Activated T-helper 1 cell treated with Interleukin-2 at 50 U/mL for 16 hours (primary cell): ENCODE measurements at places on chromosomes 4 and X.

DNA sequence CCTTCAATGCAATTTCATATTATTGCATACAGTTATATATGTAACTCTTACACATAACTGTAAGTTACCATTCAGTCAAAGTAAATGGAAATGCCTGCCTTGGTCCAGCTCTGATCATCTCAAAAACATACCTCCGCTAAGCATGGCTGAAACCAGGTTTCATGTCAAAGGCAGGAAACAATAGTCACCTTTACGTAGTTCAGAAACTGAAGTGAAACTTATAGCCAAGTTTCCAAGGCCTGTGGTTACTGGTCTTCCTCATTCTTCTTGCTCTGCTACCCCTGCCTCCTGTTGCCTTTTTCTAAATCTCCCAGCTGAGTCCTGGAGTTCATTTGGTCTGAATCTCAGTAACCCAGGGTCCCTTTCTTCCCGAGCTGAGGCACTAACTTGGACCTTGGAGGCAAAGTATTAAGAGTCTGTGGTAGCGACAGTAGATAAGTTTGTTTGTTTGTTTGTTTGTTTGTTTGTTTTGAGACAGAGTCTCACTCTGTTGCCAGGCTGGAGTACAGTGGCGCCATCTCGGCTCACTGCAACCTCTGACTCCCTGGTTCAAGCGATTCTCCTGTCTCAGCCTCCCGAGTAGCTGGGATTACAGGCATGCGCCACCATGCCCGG lies 30.8 kb downstream of the DAPP1 start:
- no peak for DNase-seq

GRCh38 chrX:119735467-119735866 lies 22.9 kb upstream of the SOWAHD start:
- no peak for DNase-seq

- DNase-seq, result no peak
These were observed 24.7 kb downstream of the ETNPPL start for GRCh38 chr4:108738003-108738706.

GRCh38 chr4:151093203-151093602 lies 6.2 kb upstream of the RPS3A start:
- no peak for DNase-seq

DNA sequence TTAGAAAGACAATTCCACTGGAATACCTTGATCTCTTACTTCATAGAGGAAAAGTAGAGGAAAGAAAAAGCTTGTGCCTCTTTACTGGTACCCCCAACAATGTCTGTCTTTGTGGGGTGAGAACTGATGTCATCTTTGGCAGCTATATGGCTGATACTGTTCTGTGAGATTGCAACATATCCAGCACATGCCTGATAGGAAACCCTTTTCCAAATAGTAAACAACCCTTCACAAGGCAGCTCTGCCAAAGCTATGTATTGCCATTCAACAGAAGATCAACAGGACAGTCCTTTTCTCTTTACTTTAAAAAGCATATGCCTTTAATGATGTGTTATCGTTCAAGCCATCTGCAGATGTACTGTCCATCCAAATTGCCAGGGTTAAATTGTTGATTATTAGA lies 105.9 kb downstream of the IL1RAPL1 start:
- no peak for DNase-seq

DNA sequence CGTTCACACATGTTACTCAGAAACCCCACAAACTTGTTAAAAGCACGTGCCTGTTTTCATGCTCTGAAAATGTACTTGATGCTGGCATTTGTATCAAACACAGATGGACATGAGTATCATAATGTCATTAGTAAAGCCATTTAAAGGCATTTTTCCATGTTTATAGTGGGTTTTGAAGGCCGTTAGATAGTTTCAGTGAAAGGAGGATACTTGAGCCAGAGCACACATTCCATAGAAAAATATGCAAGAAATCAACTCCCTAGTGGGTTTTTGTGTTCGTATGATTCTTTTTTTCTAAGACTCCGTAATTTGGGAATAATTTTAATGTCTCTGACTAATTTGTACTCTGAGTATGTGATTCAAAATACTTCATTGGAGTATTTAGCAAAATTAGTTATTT lies 216.2 kb upstream of the BMP3 start:
- no peak for DNase-seq

GRCh38 chrX:24148535-24149350 lies 786 bp upstream of the ZFX start:
- no peak for DNase-seq

DNA sequence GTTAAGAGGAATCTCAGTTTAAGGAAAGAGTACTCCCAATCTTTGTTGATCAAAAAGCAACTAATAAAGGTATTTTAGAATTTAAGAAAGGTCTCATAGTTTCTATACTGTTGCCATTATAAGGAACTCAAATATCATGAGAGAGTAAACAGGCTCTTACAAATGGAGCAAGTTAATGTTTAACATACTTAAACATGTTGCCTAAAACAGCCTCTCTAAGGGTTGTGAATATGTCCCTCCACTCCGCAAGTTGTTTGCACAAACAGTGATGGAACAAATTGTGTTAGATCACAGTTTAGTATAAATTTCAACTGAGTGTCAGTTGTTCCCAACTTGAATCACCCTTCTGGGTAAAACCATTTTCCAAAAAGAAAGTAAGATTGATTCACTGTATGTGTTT lies 1678.3 kb downstream of the PCDH19 start:
- no peak for DNase-seq

DNA sequence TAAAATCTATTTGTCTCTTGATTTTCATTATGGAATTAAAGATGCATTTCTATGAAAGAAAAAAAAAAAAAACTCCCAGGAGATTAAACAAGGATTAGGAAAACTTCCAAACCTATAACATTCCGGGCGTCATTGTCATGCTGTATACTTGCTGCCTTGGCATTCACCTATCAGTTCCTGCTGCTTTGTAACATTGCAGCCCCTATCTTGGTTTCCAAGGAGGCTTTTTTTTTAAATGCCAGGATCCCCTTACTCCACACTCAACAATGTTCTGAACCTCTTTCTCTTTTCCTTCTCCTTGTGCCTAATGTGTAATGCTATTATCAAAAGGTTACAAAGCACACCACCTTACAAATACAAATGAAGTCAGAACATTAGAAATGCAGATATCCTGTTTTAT lies 20.5 kb upstream of the BEND4 start:
- DNase-seq, result no peak

DNA sequence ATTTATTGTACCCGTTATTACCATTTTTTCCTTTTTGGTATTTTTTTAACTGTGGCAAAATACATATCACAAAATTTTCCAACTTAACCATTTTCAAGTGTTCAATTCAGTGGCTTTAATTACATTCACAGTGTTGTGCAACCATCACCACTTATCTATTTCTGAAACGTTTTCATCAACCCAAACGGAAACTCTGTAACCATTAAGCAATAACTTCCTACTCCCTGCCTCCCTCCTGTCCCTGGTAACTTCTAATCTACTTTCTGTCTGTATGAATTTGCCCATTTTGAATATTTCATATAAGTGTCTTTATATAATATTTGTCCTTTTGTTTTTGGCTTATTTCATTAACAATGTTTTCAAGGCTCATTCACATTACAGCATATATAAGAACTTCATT lies 57.4 kb upstream of the MSN start:
- DNase-seq, result no peak

DNA sequence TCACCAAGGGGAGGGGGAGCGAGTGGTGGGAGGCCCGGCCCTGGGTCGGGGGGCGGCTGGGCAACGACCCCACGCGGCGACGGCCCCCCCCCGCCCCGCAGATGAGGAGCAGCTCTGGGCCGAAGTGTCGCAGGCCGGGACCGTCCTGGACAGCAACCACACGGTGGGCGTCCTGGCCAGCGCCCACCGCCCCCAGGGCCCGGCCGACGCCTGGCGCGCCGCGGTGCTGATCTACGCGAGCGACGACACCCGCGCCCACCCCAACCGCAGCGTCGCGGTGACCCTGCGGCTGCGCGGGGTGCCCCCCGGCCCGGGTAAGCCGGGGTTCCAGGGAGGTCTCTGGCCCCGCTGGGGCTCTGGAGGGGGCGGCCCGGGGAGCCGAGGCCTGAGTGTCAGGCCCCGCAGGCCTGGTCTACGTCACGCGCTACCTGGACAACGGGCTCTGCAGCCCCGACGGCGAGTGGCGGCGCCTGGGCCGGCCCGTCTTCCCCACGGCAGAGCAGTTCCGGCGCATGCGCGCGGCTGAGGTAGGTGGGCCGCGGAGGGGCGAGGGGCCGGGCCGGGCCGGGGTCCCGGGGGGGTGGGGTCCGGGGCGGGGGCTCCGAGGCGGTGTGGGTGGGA lies 8.7 kb upstream of the FGFRL1 start:
- no peak for DNase-seq

GRCh38 chrX:28205126-28205525 lies 223.9 kb upstream of the DCAF8L1 start:
- DNase-seq, result no peak

- no peak for DNase-seq
These were observed 11.7 kb upstream of the ZBTB33 start for GRCh38 chrX:120238933-120239332.

DNA sequence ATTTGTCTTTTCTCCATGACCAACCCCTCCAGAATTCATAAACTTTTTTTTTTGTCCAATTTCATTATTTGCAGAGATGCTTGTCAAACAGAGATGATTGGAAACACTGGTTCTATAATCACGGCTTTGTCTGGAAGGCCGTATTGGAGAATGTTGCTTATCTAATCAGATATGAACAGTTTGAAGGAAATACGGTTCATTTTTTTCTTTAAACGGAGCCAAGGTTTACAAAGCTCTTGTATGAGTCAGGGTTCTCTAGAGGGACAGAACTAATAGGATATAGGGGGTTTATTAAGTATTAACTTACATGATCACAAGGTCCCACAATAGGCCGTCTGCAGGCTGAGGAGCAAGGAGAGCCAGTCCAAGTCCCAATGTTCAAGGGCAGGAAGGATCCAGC lies 1415.8 kb downstream of the C4orf33 start:
- DNase-seq, result no peak

DNA sequence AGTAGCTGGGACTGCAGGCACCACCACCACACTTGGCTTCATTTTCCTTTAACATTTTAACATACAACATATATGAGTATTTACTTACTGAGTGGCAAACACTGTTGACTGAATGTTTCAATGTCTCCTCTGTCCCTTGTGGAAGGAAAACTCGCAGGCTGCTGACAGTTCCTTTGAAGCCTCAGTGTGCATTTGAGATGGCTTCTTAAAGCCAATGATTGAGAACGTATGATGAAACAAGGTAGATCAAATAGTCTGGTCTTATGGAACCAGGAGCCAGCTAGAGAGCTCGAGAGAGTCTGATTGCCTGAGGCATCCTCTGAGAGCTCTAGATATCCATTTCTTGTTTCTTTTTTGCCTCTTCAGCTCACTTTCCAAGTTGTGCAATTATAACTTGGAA lies 43.0 kb upstream of the PDLIM3 start:
- DNase-seq, result no peak
